Spinal cord (tissue), 10 donors: ENCODE measurements at places on chromosomes 4 and X. TPM values are rescaled to one million over a fixed set of nuclear protein-coding genes. Genes with fewer than 3 reads are reported as not detected.

TRIM61 gene
- total RNA-seq, result 3.6 TPM

CDX4 gene
- total RNA-seq, result not detected

IL13RA2 gene
- total RNA-seq, result 0.72 TPM

ANKRD50 gene
- 74.5 TPM for total RNA-seq

GRCh38 chr4:92128676-92129075, 175.1 kb upstream of the GRID2 start:
- no peak for DNase-seq

GRCh38 chr4:177311589-177311988, 1.9 kb downstream of the NEIL3 start:
- no peak for DNase-seq

- DNase-seq, result no peak
Observed at GRCh38 chr4:142960867-142961644, 115.0 kb upstream of the INPP4B start.

DNA sequence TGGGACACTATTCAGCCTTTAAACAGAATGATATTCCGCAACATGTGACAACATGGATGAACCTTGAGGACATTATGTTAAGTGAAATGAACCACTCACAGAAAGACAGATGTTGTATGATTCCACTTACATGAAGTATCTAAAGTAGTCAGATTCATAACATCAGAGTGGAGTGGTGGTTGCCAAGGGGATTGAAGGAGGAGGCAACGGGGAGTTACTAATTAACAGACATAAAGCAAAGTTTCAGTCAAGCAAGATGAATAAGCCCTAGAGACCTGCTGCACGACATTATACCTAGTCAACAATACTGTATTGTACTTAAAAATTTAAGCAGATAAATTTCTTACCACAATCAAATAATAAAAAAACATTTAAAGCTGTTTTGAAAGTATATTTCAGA, 105.0 kb upstream of the NR0B1 start:
- peak; percentile 29 for DNase-seq

DNA sequence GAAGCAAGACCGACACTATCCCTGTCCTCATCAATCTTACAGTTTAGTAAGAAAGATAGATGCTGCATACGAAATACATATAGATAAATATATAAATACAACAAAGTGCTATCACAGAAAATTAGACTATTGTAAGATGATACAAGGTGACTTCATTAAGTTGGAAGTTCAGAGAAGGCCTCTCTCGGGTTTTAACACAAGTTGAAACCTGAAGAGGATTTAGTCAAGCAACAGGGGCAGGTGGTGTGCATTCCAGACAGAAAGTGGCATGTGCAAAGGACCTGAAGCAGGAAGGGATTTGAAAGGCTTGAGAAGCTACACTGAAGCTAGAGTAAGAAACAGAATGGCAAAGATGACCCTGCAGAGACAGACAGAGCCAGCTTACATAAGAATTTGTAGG, 36.5 kb downstream of the USP46 start:
- DNase-seq, result no peak

- DNase-seq, result no peak
Observed at GRCh38 chr4:28788929-28789490, 1928.4 kb downstream of the STIM2 start.

- DNase-seq, result peak; percentile 96
Observed at GRCh38 chr4:56435140-56435926, at the start of gene PPAT. TSS of gene PPAT (minus strand) at chr4:56435615. CDS start at chr4:56435477, 138 bp downstream.

DNA sequence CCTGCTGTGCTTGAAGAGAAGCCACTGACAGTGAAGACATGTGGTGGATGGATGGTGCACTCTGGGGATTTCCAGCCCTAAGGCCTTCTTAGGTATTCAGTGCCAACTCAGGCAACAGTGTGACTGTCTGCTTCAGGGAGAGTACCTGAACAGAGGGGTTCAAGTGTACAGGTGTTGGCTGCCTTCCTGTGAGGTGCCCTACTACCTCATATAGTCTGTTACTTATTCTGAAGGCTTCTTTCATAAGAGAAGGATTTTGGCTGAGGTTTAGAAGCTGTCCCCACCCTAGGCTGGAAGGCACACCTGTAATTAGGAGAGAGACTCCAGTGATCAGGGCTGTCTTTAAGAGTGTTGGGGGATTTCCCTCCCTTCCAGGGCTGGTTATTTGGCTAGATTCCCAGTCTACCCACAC, 1.8 kb downstream of the FTHL17 start:
- DNase-seq, result no peak
